ENCODE measurements at places on chromosomes 6 and 20.

- DNase-seq, result peak; percentile 46
Observed at GRCh38 chr6:16524380-16524707, 236.9 kb downstream of the ATXN1 start.

DNA sequence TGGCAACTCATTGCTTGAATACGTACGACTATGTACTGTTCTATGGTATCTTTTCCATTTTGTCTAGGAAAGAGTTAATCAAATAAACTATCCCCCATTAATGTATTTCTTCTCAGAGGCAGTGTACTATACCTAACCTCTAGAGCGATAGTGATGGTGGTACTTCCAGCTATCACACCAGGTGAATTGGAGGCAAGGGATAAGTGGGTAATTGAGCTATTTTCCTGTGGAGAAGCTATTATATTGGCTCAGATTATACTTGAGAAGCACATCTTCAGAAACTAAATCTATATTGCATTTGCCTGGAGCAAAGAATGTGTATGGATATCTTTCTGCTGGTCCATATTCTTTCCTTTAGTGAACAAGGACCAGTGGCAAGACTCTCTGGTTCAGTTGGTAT is 430.7 kb upstream of the KHDRBS2 start:
- no peak for DNase-seq

- DNase-seq, result peak; percentile 71
Observed at GRCh38 chr20:31602779-31603441, 2.2 kb upstream of the ID1 start.

DNA sequence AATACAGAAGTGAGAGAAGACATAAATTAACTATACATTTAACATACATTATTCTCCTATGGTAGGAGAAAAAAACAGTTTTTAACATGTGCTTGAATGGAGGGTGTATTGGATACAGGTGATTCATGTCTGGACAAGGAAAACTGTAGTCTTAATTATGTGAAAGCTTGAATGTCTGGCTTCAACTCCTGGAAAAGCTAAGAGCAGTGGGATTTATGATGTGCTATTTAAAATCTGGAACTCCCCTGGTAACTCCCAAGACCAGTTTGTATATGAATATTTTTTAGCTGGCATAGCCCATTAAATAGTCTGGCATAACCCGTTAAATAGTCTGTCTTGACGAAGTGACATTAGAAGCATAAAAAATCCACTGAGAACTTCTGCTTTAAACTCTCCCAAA is 410.0 kb upstream of the PTCHD4 start:
- DNase-seq, result no peak

DNA sequence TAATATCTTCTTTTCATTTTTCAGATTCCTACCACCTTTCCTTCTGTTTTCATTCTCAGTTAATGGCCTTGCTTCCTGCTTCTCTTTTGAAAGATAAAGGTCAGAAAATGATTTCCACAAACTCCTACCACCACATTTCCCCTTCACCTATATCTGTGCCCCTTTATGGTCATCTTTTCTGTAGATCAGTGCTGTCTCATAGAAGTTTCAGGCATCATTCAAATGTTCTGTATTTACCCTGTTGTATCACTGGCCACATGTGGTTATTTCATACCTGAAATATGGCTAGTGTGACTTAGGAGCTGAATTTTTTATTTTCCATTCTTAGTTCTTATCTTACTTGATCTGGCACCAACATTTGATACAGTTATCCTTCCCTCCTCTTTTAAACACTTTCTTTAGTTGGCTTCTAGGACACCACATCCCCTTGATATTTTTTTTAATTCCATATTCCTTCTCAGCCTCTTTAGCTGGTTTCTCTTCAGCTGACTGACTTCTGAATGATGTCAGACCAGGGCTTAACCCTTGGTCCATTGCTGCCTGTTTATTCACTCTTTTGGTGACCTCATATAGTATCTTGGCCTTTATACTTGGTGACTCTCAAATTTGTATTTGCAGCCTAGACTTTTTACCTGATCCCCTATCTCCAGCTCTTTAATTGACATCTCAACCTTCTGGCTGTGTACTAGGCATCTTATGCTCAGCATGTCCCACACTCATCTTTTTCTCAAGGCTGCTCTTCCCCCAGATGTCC is 81.0 kb downstream of the ATRN start:
- no peak for DNase-seq

DNA sequence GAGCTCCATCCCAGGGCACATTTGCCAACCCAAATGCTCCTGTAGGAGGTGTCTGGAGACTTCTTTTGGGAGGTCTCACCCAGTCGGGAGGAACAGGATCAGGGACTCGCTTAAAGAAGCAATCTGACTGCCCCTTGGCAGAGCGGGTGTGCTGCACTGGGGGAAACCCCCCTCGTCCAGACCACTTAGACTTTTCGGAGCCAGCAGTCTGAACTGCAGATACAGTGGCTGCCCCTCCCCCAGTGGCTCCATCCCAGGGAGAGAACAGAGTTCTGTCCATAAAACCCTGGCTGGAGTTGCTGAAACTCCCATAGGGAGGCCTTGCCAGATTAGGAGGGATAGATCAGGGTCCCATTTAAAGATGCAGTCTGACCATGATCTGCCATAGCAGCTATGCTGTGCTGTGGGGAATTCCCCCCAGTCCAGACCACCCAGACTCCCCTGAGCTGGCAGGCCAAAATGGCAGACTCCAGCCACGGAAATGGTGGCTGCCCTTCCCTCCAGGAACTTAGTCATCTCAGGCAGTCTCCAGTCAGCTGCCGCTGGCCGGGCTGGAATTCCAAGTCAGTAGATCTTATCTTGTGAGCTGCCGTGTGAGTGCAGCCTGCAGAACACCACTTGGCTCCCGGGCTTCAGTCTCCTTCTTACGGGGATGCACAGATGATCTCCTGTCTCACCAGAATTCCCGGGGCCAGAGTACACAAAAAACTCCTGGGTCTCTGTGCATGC is 278.1 kb upstream of the SASH1 start:
- peak; percentile 62 for DNase-seq

DNA sequence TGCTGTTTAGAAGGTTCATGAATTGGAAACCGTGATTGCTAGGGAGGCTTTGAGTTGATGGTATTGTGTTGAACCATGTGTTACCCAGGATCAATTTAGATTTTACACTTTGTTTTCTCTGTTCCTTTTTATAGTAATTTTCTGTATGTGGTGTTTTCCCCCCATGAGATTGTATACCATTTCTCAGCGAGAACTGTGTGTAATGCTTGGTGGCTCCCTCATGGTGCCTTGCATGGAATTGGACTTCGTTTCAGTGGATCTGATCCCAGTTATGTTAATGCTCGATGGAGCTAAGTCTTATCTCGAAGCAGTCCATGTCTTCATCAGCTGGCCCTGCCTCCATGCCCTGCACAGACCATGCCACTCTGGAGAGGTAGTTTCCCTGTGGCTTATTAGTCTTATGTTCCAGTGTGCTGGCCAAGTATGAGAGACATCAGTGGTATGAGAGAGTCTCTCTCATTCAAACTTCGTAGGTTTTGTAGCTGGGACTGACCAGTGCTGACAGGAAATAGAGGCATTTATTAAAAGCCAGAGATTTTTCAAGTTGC is 18.7 kb downstream of the PTPN1 start:
- DNase-seq, result no peak
